ENCODE measurements at places on chromosomes 2 and 18. TPM values are rescaled to one million over a fixed set of nuclear protein-coding genes. Genes with fewer than 3 reads are reported as not detected.

CAVIN2 gene
- total RNA-seq: 93.9 TPM

ZAP70 gene
- total RNA-seq: 0.55 TPM

GRCh38 chr2:147003081-147003480, 841.7 kb upstream of the ACVR2A start:
- no peak overlapping the region for H3K4me3 ChIP-seq
- no peaks in the 10 kb centered on the region for H3K27me3 ChIP-seq
- no peaks in the 10 kb centered on the region for H3K36me3 ChIP-seq
- H3K4me1 ChIP-seq: no peaks in the 10 kb centered on the region
- no peak for DNase-seq

SKOR2 gene
- not detected for total RNA-seq

PLEKHH2 gene
- total RNA-seq: 1.3 TPM

CERKL gene
- total RNA-seq: not detected
